Small intestine (tissue), 16 donors: ENCODE measurements at places on chromosomes 3 and 15. TPM values are rescaled to one million over a fixed set of nuclear protein-coding genes. Genes with fewer than 3 reads are reported as not detected.

The LSAMP gene
- polyA plus RNA-seq: 1.8 TPM

The CCR4 gene
- 0.38 TPM for polyA plus RNA-seq

GRCh38 chr3:126201168-126201567, 20.8 kb upstream of the ALDH1L1 start:
- no peaks in the 10 kb centered on the region for H3K27me3 ChIP-seq
- no peaks in the 10 kb centered on the region for H3K4me1 ChIP-seq
- no peaks in the 10 kb centered on the region for H3K36me3 ChIP-seq
- DNase-seq: peak; percentile 30
- H3K27ac ChIP-seq: no peak overlapping the region
- no peak overlapping the region for H3K4me3 ChIP-seq

The AGBL1 gene
- not detected for polyA plus RNA-seq

GRCh38 chr15:66842710-66843441, 140.8 kb downstream of the SMAD6 start:
- DNase-seq: peak; percentile 91
- H3K27ac ChIP-seq: peak overlapping the region; percentile 84
- H3K4me3 ChIP-seq: peak overlapping the region; percentile 55
- H3K4me1 ChIP-seq: peaks cover 38% of the 10 kb centered on the region
- no peaks in the 10 kb centered on the region for H3K27me3 ChIP-seq

DNA sequence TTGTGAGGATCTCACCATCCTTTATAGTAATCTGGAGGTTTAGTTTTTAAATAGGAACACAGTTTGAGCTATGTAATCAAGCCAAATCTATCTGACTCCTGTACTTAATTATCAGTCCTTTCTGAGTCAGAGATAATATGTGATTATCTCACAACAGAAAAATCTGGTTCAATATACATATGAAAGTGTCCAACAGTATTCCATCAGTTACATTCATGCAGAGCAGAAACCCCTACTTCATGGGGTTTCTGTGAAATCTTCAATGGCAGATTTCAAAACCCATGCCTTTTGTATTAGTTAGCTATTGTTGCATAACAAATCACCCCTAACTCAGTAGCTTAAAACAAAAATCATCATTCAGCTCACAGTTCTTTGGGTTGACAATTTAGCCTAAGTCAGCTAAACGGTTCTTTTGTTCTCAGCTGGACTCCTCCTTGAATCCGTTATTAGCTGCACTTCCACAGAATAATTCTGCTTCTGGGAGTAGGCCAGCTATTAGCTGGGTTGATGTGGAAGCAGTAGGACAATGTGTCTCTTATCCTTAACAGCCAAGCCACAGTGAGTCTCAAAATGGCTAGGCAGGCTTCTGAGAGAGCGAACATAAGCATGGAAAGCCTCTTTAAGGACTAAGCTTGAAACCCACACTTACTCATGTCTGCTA, 42.9 kb upstream of the ARPP21 start:
- DNase-seq: no peak
- H3K27ac ChIP-seq: no peak overlapping the region
- no peak overlapping the region for H3K4me3 ChIP-seq
- H3K36me3 ChIP-seq: no peaks in the 10 kb centered on the region

DNA sequence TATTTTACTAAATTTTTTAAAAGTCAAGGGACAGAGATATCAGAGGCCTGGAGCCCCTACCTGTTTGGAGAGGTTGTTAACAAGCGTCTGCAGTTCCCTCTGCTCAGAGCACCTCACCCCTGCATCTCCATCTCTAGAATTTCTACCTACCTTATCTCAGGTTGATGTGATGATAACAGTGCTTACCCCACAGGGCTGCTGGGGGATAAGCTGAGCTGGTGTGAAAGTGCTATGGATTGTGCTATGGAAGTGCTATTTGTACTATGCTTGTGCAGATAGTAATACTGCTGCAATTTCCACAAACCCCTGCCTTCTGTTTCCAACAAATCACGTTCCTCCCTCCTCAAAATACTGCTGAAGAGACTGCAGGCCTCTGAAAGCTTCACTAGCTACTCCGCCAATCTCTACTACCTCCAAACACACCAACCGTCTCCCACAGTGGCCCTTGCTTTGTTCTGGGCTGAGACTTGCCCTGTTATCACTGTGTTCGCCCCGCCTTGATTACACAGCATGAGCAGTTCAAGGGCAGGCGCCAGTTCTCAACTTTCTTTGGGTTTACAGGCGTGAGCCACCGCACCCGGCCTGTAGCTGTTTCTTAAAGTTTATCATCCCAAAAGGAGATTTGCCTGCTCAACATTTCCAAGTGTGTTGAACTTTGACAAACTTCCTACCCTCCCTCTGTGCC, 28.4 kb upstream of the PARL start:
- H3K27me3 ChIP-seq: no peaks in the 10 kb centered on the region
- no peaks in the 10 kb centered on the region for H3K4me1 ChIP-seq
- no peak overlapping the region for H3K4me3 ChIP-seq
- no peaks in the 10 kb centered on the region for H3K36me3 ChIP-seq
- no peak for DNase-seq

The AHSG gene
- 0.53 TPM for polyA plus RNA-seq

DNA sequence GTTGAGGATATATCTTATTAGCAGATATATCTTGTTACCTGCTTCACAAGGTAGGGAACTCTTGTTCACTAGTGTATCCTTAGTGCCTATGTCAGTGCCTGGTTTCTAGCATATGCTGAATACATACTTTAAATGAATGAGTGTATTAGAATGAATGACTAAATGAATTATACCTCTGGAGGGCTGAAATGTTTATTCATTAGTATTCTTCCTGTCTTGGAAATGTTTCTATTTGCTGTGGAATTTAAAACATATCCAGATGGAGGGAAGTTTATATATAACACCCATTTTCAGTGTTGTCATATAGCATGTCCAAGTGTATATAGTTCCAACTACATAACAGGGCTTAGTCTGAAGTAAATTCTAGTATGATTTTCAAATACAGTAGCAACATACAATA, 581.5 kb downstream of the TBL1XR1 start:
- H3K36me3 ChIP-seq: no peaks in the 10 kb centered on the region
- no peak for DNase-seq
- H3K27me3 ChIP-seq: no peaks in the 10 kb centered on the region
- no peaks in the 10 kb centered on the region for H3K4me1 ChIP-seq

- no peak overlapping the region for H3K27ac ChIP-seq
- DNase-seq: no peak
- no peaks in the 10 kb centered on the region for H3K36me3 ChIP-seq
- H3K27me3 ChIP-seq: no peaks in the 10 kb centered on the region
Observed at GRCh38 chr3:46666453-46666845, 27.0 kb downstream of the ALS2CL start.

DNA sequence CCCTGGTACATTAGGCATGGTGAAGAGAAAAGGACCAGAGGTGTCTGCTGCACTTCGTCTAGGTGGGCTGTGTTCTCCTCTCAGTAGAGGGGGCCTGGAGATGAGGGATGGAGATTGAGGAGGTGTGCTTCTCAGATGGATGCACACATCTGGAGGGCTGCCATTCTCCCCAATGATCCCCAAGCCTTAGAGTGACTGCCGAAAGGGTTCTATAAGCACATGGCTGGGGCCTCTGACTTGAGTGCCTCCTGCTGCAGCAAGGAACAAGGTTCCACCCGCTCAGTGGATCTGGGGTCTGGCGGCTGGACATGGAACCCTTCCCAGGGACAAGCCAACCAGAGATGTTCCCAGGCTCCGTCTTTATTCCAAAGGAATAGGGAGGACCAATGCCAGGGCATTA, 66.8 kb downstream of the CPN2 start:
- peaks cover 4% of the 10 kb centered on the region for H3K4me1 ChIP-seq
- H3K36me3 ChIP-seq: no peaks in the 10 kb centered on the region
- H3K27me3 ChIP-seq: no peaks in the 10 kb centered on the region
- no peak for DNase-seq
- H3K27ac ChIP-seq: no peak overlapping the region

- no peaks in the 10 kb centered on the region for H3K27me3 ChIP-seq
- peak overlapping the region; percentile 33 for H3K27ac ChIP-seq
Observed at GRCh38 chr3:184715943-184716621, 4.2 kb upstream of the MAGEF1 start.

DNA sequence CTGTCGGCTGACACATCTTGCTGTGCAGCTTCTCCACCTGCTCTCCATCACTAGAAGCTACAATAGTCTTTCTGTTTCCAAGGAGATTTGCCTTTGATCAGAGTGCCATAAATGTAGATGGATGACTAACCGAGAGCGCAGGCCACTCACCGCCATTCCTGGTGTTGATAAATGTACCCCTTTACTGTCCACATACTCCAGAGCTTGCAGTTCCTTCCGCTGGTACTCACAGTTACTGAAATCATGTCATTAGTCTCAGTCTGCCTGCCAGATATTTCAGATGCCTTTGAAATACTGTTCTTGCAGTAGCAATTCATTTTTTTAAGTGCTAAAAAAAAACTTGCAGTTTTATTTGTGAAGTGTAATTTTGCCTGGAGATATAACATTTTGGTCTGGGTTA, 72.3 kb downstream of the BLM start:
- no peaks in the 10 kb centered on the region for H3K4me1 ChIP-seq
- peak; percentile 36 for DNase-seq
- H3K4me3 ChIP-seq: no peak overlapping the region
- H3K27ac ChIP-seq: no peak overlapping the region
- H3K36me3 ChIP-seq: no peaks in the 10 kb centered on the region

- DNase-seq: no peak
- H3K4me1 ChIP-seq: no peaks in the 10 kb centered on the region
- H3K27ac ChIP-seq: no peak overlapping the region
Observed at GRCh38 chr3:63308072-63308471, 30.0 kb downstream of the SYNPR start.

DNA sequence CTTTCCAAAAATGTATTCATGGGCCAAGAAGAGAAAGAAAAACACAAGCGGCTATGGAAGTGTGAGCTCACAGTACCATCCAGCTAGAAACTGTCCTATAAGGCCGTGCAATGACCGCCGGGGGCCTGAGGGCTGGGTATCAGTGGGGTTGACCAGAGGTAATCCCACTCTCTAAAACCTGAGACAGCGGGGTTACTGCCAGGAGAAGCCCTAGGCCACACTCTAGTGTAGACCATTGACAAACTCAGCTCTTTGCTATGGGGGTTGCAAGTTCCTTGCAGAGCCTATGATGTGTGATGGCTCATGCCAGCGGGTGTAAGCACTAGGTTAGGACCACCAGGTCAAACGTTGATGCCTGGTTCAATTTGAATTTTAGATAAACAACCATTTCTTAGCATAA, 25.9 kb upstream of the SLCO2A1 start:
- no peak for DNase-seq
- H3K36me3 ChIP-seq: no peaks in the 10 kb centered on the region
- no peak overlapping the region for H3K4me3 ChIP-seq
- peaks cover 12% of the 10 kb centered on the region for H3K4me1 ChIP-seq
- H3K27ac ChIP-seq: no peak overlapping the region

The ANKRD34C gene
- not detected for polyA plus RNA-seq

The TRPM1 gene
- under 0.01 TPM for polyA plus RNA-seq

DNA sequence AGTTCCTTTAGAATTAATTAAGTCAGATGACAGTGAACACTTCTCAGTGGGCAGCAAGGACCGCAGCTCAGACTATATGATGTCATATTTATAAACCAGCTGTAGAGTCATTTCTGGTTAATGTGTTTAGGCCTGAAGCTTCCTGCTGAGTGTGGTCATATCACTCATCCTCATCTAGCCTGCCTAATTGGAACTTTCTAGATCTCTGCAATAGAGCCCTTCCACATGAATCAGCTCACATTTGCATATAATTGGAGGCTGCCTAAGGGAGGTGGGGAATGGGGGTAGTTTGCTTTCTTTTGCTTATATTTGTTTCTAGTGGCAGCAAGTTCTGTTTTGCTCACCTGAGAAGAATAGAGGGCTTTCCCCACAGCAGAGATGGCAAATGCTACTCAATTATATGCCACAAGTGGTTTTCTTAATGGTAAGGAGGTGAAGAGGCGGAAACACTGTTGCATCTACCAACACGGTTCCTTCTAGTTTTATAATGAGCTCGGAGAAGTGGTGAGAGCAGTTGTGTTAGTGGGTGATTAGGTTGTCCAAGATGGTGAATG, 148.1 kb downstream of the KLHL25 start:
- no peak overlapping the region for H3K27ac ChIP-seq
- H3K27me3 ChIP-seq: no peaks in the 10 kb centered on the region

The FETUB gene
- polyA plus RNA-seq: not detected

The SAMD7 gene
- not detected for polyA plus RNA-seq

- no peaks in the 10 kb centered on the region for H3K36me3 ChIP-seq
- H3K4me1 ChIP-seq: no peaks in the 10 kb centered on the region
- no peaks in the 10 kb centered on the region for H3K27me3 ChIP-seq
- no peak for DNase-seq
Observed at GRCh38 chr3:7953449-7954014, 548.1 kb upstream of the LMCD1 start.

- no peak overlapping the region for H3K4me3 ChIP-seq
- DNase-seq: no peak
- no peaks in the 10 kb centered on the region for H3K36me3 ChIP-seq
- H3K4me1 ChIP-seq: no peaks in the 10 kb centered on the region
- H3K27ac ChIP-seq: no peak overlapping the region
Observed at GRCh38 chr15:71186267-71186666, 71.0 kb downstream of the THSD4 start.

The RLBP1 gene
- 0.60 TPM for polyA plus RNA-seq

DNA sequence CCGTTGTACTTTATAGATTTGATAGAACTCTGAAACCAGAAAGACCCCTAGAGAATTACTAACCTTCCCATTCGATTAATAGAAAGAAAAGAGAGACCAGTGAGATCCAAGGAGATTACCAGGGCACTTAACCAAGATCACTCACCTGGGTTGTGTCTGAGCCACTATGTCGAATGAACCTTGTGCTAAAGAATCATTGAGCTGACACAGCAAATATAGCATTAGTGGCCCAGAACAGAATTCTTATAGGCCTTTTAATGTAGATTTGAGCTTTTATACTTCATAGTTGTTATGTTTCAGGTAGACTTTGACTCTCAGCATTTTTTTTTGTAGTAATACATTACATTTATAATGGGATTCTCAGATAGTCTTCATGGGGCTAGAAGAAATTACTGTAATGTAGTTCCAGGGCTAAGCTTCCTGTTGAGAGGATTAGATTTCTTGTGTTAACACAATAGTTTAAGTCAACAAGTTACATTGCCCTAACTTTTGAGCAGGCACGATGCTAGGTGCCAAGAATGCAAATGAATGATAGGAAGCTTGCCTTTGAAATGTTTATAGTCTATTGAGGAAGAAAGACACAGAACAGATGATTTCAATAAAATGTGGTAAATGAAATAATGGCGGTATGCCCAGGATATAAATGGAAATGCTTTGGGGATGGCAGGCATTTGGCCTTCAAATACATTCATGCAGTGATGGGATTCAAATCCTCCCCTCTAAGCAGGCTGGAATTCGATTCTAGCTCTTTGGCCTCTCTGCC, 24.4 kb upstream of the ABHD10 start:
- no peaks in the 10 kb centered on the region for H3K27me3 ChIP-seq
- H3K27ac ChIP-seq: no peak overlapping the region
- H3K4me3 ChIP-seq: no peak overlapping the region
- no peaks in the 10 kb centered on the region for H3K36me3 ChIP-seq

The C15orf62 gene
- polyA plus RNA-seq: 5.1 TPM

- no peaks in the 10 kb centered on the region for H3K27me3 ChIP-seq
- no peaks in the 10 kb centered on the region for H3K36me3 ChIP-seq
Observed at GRCh38 chr3:59254976-59255375, 205.2 kb upstream of the CFAP20DC start.
